Umbilical cord (tissue), 2 donors: ENCODE measurements at places on chromosomes 7 and 10.
A peak's percentile ranks its signal among the peaks of the same experiment; 100 is the strongest.

DNA sequence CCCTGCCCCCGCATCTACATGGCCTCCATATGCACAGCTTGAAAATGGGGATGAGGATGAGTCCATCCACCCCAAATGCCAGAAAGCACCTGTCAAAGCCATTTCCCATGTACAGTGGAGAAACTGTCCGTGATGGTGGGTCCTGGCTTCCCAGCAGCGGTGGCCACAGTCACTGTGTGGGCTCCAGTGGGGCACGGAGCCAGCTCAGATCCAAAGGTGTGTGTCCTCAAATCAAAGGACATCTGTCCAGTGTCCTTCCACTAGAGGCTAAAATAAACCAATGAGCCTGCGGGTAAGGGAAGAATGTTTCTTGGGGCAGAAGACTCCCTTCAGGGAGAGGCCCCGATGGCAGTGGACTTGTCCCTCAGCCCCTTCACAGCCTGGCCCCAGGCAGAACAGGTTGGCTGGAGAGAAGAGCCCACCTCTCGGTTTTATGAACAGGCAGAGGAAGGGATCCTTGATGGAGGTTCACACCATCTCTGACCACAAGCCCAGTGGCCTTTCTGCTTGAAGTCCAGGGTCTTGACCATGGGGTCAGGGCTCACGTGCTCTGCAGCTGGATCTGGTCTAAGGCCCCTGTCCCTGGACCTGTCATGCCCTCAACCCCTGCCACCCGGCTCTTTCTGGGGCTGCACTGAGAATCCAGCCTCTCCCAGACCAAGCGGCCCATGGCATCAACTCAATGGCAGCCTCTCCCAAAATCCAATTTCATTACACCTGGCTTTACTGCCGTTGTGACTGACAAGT lies 106.9 kb downstream of the TCERG1L start:
- no peak for DNase-seq

GRCh38 chr7:2143450-2143849 lies 89.3 kb downstream of the MAD1L1 start:
- DNase-seq = no peak

DNA sequence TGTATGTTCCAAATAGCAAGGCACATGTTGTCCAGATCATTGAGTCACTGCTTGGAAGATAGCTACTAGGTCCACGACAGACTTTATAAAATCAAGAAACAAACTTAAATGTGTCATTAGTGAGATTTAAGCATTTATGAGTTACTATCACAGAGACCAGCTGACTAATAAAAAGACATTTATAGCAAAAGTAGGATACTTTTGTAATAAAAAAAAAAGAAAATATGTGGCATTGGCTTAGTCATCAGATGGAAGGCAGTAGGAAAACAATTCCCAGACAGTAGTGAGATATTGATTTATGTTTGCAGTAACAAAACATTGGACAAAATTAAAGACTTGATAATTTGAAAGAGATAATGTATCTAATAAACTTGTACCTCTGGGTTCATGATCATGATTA lies 881.0 kb upstream of the LRRN3 start:
- DNase-seq = no peak

GRCh38 chr10:49365675-49366415 lies 30.0 kb downstream of the DRGX start:
- no peak for DNase-seq

- DNase-seq = peak; percentile 68
Observed at GRCh38 chr7:134891696-134892678, 94.3 kb upstream of the AGBL3 start.

- DNase-seq = no peak
Observed at GRCh38 chr10:24771943-24772694, 48.4 kb upstream of the ARHGAP21 start.

GRCh38 chr7:71638108-71638507 lies 506.2 kb downstream of the GALNT17 start:
- no peak for DNase-seq
